ENCODE measurements at places on chromosomes 16 and 17.

GRCh38 chr17:6126768-6127167, 56.6 kb downstream of the WSCD1 start:
- DNase-seq = no peak

DNA sequence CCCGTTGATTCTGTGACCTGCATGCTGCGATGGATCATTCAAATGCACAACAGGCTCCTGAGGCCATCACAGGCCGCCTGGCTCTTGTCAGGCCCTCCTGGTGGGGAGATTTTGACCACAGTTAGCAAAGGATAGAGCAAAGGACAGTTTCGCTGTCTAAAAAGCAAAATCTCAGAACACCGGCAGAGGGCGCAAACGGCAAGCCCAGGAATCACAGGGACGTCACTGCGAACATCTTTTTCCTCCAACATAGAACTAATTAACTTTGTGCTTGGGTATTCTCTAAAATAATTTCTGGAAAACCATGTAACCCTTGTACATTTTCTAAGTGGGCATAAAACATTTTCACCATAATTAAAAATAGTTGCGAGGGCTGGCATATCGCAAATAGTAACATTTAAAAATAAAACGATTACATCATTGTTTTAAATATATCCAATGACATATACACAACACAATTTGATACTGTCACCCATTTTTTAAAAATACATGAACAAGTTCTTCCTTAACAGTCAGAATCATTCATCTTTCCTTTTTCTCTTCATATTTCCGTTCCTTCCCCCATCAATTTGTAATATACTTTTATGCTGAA, 19.7 kb upstream of the SLC47A1 start:
- peak; percentile 64 for DNase-seq

DNA sequence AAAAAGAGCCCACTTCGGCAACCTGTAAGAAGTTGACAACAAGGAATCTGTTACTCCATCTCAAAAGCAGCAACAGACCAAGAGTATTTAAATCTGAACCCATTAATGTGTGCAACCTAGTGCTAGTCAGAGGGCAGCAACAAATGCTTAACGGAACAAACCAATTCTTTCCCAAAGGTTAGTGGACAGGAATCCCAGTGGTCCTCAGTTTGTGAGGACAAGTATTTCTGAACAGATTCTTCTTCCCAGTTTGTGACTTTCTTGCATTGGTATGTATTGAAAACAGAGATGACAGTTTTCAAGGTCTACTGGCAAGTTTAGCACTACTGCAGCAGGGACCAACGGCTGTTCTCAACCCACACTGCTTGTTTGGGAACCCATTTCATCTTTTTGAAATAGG, 2.9 kb downstream of the RPL26 start:
- no peak for DNase-seq

DNA sequence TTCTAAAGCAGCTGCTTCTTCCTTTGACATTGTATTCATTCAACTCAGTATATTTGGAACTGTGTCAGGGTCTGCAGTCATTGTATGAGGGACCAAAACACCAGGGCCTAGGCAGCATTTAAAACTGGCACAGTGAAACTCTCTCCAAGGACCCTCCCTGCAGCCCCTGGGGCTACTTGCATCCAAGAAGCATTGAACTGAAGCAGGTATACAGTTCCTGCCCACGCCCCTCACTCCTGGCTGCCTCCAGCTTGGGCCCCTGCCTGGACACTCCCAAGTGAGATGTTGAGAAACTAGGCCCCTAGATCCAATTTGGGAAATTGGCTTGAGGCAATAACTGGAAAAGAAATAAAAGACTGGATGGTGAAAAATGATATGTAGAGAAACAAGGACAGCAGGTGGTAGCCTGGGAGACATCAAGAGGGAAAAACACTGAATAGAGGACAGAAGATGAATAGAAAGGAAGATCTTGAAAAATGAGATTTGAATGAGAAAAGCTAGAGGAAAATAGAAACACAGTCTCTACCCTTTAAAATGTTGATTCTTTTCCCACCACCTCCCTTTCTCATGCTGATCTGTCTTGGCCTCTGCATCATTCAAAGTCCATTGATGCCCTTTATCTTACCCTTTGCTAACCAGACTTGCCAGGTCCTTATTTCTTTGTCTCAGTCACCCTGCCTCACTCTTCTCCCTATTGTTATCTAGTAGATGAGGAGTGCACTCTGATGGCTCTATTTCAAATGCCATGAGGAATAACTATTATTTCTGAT, 368.8 kb upstream of the CDH8 start:
- no peak for DNase-seq

DNA sequence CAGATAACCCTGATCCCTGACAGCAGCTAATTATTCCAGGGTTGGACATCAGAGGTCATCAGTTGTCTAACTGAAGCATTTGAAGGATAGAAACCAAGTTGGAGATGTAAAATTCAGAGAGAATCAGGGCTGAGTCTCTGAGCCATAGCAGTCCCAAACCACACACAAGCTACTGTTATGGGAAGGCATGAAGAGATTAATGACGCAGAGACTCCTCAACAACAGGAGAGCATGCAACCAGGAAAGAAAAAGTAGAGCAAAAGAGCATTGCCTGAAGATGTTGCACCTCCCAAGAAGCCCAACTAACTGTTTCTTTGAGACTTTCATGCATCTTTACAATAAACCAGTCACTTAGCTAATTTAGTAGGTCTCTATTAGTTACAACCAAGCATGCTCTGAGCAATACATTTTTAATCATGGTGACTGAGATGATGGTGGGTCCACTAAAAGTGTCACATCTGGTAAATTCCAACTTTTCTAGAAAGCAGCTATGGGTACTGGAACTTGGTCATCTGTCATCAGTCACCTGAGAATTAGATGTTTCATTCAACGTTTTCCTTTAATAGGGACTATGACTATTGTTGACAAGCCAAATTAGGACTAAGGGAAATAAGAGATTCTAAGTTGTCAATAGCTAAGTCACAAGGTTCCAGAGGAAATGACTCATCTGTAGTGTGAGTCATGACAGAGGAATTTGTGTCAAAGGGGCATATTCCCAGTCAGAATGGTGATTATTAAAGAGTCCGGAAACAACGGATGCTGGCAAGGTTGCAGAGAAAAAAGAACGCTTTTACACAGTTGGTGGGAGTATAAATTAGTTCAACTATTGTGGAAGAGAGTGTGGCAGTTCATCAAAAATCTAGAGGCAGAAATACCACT, 239.8 kb downstream of the CHD9NB start:
- no peak for DNase-seq

DNA sequence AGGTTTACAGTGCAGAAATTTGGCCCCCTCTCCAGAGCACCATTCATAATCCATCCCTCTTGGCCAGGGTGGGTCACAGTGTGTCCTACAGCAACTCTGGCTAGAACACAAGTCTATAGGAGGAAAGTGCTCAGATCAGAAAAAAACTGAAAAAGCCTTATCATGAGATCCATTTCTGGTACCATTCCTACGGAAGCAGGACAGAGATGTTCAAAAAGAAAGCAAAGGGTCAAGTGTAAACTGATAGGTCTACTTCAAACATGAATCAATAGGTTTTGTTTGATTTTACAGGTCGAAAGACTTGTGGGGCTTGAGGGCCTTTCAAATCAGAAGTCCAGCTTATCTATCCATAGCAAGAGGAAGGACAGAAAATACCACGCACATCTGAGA, 326.4 kb downstream of the SOX9 start:
- DNase-seq = no peak

DNA sequence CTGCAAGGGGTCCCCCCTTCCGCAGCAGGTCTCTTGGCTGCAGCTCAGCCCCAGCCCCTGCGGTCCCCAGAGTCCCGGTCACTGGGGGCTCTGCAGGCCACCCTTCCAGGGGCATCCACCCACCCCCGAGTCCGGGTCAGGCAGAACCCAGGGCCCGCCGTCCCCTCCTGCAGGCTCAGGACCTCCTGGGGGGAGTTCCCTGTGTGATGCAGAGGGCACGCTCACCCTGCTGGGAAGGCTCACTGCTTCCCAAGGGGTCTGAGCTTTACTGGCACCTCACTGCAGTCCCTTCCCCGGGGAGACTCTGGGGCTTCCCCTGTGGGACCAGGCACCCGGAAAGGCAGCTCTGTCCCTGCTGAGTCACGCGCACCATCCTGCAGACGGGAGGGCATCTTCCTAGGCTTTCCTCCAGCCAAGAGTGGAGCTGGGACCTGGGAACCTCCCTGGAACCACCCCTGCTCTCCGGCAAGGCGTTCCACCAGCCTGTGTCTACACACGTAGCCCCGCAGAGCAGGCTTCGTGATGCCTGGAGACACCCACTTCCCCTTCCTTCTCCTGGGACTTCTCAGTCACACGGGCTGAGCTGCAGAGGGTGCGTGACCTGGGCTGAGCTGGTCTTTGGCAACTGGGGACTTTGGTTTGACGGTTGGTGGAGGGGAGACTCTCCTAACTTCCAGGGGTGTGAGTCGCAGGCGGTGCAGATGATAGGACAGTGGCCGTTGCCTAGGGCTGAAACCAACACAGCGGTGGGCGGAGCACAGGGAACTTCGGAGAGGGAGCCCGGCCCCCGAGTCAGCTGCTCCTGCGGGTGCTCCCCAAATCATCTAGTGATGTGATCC, 23.4 kb downstream of the SLC25A10 start:
- peak; percentile 94 for DNase-seq

DNA sequence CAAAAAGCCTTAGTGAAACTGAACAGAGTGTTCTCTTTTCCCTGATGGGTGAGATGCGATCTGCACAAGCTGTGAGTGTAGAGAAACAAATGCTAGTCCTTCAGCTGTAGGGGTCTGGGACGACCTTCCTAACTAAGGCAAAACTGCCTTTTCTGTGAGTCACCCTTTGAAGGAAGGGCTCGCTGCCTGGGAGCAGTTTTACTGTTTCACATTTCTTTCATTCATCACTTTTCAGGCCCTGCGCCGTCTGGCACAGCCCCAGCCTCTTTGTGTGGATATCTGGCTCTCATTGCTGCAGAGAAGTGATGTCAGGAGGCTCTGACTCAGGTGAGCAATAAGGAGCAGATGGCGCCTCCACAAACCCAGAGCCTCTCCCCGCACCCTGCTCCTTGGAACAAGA, 57.4 kb downstream of the HS3ST3A1 start:
- DNase-seq = no peak

GRCh38 chr17:44629314-44629713, 27.0 kb upstream of the MEIOC start:
- no peak for DNase-seq

- DNase-seq = no peak
Observed at GRCh38 chr17:54280741-54281140, 458.0 kb downstream of the KIF2B start.

DNA sequence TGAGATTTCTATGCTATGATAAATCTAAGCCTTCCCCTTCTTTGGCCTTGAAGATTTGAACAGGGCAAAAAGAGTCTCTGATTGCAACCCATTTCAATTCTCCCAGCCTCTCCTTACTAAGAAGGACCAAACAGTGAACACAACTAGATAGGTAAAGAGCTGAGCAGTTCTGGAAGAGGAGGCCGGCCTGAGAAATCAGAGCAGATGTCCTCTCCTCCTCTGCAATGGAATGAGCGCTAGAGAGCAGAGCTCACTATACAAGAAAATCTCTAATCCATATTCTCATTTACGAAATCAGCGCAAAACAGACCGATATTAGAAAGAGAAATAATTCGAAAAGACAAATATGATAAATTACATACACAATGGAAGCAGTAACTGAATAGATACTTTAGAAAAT, 124.2 kb downstream of the CDK5R1 start:
- no peak for DNase-seq

DNA sequence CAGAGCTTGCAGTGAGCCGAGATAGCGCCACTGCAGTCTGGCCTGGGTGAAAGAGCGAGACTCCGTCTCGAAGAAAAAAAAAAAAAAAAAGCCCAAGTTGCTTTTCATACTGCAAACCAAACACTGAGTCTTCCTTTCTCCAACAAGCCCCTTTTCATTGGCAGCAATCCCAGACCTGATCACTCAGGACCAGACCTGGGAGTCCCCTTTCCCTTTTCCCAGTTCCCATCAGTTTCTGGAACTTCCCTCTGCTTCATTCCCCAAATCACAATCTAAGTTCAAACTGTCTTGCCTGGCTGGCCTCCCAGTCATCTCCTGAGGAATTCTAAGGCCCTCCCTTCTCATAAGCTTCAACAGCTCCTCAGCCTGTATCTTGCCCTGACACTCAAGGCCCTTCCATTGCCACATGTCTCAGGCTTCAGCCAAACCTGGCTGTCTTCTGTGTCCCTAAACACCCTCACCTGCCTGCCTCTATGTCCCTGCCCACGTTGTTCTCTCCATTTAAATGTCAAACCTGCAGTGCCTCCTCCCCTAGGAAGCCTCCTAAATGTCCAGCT, 11.8 kb upstream of the PHF12 start:
- DNase-seq = no peak

DNA sequence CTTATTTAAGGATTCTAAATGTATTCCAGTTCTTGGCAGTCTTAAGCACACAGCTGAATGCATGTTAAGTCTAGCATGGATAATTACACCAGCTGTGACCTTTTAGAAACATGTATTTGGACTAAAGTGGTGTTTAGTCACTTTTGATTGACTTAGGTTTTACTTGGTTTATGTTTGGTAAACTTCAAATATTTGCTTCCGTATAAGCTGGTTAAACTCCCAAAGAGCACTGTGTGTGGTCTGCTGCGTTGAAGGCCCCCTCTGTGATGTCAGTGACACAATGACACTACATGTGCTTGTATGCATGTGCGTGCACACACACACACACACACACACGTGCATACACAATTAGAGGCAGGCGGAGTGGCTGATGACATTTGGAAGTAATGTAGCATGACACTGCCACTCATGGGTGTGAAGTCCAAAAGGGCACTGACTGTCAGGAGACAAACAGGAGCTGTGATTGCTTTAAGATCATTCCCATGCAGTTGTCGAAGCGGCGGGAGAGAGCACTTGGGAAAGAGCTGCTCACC, 156.1 kb upstream of the CDH13 start:
- DNase-seq = no peak

GRCh38 chr16:55662644-55663031, 6.8 kb downstream of the SLC6A2 start:
- DNase-seq = no peak

DNA sequence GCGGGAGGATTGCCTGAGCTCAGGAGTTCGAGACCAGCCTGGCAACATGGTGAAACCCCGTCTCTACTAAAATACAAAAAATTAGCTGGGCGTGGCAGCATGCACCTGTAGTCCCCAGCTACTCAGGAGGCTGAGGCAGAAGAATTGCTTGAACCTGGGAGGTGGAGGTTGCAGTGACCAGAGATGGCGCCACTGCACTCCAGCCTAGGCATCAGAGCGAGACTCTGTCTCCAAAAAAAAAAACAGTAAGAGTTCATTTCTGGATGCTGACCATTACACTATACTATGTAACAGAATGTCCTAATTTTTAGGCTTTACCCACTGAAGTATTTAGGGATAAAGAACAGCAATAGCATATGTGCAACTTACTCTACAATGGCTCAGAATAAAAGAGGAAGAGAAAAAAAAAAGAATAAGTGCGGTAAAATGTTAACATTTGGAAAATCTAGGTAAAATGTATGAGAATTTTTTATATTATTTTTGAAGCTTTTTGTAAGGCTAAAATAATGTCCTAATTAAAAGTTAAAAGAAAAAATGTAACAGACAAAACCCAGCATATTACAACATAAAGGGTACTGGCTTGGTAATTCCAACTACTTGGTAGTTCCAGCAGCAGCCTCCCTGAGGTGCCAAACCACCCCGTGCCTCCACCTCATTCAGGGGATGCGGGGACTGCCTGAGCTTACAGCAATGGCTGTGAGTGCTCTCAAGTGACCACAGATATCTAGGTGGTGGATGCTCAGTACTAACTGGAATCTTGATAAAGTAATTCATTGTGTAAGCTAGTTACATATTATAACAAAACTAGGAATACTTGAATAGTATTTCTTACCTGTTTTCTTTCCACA, 10.9 kb downstream of the COPS3 start:
- no peak for DNase-seq

Measured in inflammatory macrophage treated with lipopolysaccharide for 1 hour (primary cell).